Activated naive CD8-positive, alpha-beta T cell treated with anti-CD3 and anti-CD28 coated beads, Interleukin-2, amount 10 ng/mL, durations not matched to agents 7 days and 5 days (primary cell): ENCODE measurements at places on chromosomes 12 and 14. TPM values are rescaled to one million over a fixed set of nuclear protein-coding genes. Genes with fewer than 3 reads are reported as not detected.

DNA sequence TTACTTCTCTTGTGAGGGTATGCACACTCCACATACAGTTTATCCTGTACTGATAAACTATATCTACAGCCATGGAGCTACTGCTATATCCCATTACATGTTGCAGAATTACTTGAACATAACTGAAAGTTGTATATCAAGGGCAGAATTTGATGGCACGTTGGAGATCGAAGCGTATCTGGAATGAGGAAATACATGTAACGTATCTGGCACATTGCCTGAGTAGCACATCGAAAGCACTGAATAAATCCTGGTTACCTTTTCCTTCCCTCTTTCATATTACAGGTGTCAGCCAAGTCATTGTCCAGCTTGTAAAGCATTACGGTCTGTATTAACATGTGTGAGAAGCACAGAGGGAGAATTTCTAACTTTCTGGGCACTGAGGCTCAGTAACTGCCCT, 42.1 kb upstream of the LIN7A start:
- H3K27me3 ChIP-seq = no peaks in the 10 kb centered on the region
- no peaks in the 10 kb centered on the region for H3K4me1 ChIP-seq
- DNase-seq = no peak
- no peak overlapping the region for H3K4me3 ChIP-seq
- no peak overlapping the region for H3K27ac ChIP-seq

- H3K4me1 ChIP-seq = peaks cover 57% of the 10 kb centered on the region
- DNase-seq = no peak
- H3K27me3 ChIP-seq = no peaks in the 10 kb centered on the region
- peak overlapping the region; percentile 94 for H3K27ac ChIP-seq
- peak overlapping the region; percentile 84 for H3K4me3 ChIP-seq
Observed at GRCh38 chr14:73741386-73741875, 27.2 kb upstream of the PNMA1 start.

- H3K27ac ChIP-seq = no peak overlapping the region
- H3K36me3 ChIP-seq = no peaks in the 10 kb centered on the region
- no peak overlapping the region for H3K4me3 ChIP-seq
- peaks cover 9% of the 10 kb centered on the region for H3K4me1 ChIP-seq
- H3K27me3 ChIP-seq = peaks cover 5% of the 10 kb centered on the region
Observed at GRCh38 chr14:20690848-20691640, 2.5 kb downstream of the ANG start.

DNA sequence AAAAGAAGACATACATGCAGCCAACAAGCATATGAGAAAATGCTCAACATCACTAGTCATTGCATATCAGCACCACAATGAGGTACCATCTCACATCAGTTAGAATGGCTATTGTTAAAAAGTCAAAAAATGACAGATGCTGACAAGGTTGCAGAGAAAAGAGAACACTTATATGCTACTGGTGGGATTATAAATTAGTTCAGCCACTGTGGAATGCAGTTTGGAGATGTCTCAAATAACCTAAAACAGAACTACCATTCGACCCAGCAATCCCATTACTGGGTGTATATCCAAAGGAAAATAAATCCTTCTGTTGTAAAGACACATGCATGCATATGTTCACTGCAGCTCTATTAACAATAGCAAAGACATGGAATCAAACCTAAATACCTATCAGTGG, 238.4 kb downstream of the KCNC2 start:
- H3K27ac ChIP-seq = no peak overlapping the region
- H3K36me3 ChIP-seq = no peaks in the 10 kb centered on the region
- no peak for DNase-seq
- no peak overlapping the region for H3K4me3 ChIP-seq
- no peaks in the 10 kb centered on the region for H3K27me3 ChIP-seq
- no peaks in the 10 kb centered on the region for H3K4me1 ChIP-seq

GRCh38 chr14:89648510-89648909, 231.5 kb upstream of the FOXN3 start:
- no peak overlapping the region for H3K4me3 ChIP-seq
- no peak for DNase-seq
- H3K27me3 ChIP-seq = no peaks in the 10 kb centered on the region
- peaks cover 12% of the 10 kb centered on the region for H3K4me1 ChIP-seq

- no peak overlapping the region for H3K4me3 ChIP-seq
- peaks cover 39% of the 10 kb centered on the region for H3K36me3 ChIP-seq
- peaks cover 3% of the 10 kb centered on the region for H3K4me1 ChIP-seq
- H3K27me3 ChIP-seq = no peaks in the 10 kb centered on the region
Observed at GRCh38 chr12:112146123-112146522, 20.8 kb downstream of the TRAFD1 start.

GRCh38 chr12:28050606-28051005, 78.1 kb upstream of the PTHLH start:
- H3K4me3 ChIP-seq = no peak overlapping the region
- no peak for DNase-seq
- peaks cover 5% of the 10 kb centered on the region for H3K27me3 ChIP-seq
- no peak overlapping the region for H3K27ac ChIP-seq

DNA sequence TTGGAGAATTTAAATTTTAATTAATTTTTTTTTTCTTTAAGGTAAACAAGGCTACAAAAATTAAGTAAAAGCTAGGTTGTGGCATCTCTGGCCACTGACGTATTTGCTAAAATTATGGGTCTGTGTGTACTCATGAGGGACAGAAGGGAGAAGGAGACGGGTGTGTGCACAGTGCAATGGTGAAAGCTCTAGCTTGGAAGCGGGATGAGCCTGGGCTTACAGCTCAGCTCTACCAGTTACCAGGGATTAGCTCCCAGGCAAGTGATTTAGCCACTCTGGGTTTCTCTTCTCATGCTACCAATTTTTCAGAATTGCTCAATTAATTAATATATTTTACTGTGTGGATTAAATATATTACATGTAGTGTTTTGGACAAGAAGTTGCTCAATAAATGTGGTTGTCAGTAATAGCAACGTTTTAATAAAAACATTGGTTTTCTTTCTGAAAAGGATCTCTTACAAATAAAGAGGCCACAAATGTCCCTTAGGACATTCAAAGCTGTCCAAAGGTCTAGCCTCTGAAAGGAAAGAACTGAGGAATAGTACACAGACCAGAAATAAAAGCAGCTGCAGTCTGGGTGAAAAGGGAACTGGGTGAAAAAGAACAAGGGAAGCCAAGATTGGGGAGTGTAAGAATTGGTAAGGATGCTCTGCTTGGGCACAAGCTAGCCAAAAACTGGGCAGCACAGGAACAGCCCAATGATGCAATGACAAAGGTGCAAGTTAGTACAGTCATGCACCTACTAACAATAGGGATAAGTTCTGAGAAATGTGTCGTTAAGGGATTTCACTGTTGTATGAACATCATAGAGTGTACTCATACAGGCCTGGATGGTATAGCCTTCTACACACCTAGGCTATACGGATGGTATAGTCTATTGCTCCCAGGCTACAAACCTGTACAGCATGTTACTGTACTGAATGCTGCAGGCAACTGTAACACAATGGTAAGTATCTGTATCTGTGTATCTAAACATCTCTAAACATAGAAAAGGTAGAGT, 61.7 kb downstream of the FERMT2 start:
- H3K27me3 ChIP-seq = peaks cover 4% of the 10 kb centered on the region
- H3K27ac ChIP-seq = no peak overlapping the region
- DNase-seq = no peak
- no peak overlapping the region for H3K4me3 ChIP-seq
- no peaks in the 10 kb centered on the region for H3K36me3 ChIP-seq

DNA sequence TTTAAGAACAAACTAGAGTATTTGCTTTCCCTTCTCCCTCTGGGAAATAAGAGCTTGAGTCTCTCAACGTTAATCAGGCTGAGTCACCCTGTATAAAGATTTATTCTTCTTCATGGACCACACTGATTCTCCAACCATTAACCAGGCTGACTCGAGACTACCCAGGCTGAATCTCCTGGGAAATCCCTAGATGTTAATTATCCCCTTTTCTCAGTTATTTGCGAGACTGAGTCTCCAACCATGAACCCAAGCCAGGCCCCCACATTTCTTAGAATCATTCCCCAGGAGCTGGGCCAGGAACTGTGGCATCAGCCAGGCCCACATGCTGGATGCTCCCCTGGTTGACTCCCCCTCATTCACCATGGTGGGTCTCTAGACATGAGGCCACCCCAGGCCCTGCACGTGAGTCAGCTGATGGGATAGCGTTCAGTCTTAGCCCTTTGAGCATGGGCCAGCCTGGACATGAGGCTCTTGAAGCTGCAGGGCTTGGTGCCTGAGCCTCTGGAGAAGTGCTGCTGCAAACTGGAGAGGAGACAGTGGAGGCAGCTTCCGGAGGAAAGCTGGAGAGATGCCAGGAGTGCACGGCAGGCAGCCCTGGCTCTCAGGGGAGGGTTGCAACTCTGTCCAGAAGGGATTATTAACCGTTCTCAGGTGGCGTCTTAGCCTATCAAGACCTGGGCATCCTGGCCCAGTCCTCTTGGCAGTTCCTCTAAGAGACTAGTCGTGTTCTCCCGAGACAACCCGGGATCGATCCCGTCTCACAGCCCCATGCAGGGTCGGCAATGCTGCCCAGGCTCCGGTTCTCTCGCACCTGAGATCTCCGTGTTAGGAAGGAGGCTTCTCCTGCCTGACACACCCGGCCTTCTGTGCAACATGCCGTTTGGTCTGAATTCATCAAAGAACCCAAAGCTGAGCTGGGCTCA, 296.6 kb downstream of the ADGRD1 start:
- no peak for DNase-seq
- no peak overlapping the region for H3K27ac ChIP-seq
- H3K36me3 ChIP-seq = no peaks in the 10 kb centered on the region
- no peak overlapping the region for H3K4me3 ChIP-seq

- no peak overlapping the region for H3K4me3 ChIP-seq
- no peak for DNase-seq
- H3K36me3 ChIP-seq = no peaks in the 10 kb centered on the region
- H3K27ac ChIP-seq = no peak overlapping the region
- no peaks in the 10 kb centered on the region for H3K4me1 ChIP-seq
Observed at GRCh38 chr12:38628288-38628687, 277.1 kb downstream of the CPNE8 start.

Gene GPRC5D
- total RNA-seq = not detected

Gene SLC25A47
- total RNA-seq = not detected
